ENCODE measurements at places on chromosomes 12 and 14. TPM values are rescaled to one million over a fixed set of nuclear protein-coding genes. Genes with fewer than 3 reads are reported as not detected.

- no peak for DNase-seq
These were observed 251.3 kb upstream of the RPL10L start for GRCh38 chr14:46902837-46903236.

DNA sequence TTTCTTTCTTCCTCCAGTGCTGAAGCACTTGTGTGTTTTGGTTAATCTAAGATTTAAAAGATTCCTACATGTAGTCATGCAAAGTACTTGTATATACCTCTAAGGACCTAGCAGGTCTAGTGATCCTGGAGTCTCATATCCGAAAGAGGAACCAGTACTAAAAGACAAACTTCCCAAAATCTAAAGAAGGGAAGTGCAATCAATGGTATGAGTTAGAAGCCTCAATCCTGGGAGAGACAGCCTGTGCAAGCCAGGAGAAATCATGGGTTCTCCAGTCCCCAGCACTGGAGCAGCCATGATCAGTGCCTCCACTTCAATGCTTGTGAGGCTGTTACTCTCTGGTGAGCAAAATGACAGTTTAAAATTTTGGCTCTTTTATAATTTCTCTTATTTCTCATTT lies 277.4 kb downstream of the DAD1 start:
- DNase-seq: no peak

GRCh38 chr14:95413289-95414215 lies 93.8 kb upstream of the CLMN start:
- DNase-seq: no peak

DNA sequence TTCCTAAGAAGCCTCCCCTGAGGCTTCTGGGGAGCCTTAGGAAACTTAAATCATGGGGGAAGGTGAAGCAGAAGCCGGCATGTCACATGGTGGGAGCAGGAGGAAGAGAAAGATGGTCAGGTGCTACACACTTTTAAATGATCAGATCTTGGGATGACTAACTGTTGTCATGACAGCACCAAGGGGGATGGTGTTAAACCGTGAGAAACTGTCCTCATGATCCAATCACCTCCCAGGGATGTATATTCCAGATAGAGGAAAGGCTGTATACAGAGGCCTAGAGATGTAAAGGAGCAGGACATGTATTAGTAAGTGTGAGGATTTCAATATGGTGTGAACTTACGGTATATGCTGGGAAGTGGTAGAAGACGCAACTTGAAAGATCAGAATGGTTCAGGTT lies 121.1 kb downstream of the CAND1 start:
- DNase-seq: no peak

- peak; percentile 95 for DNase-seq
These were observed at the start of gene DAAM1 for GRCh38 chr14:59188461-59189090. Gene DAAM1, plus strand, starts transcription at chr14:59188667. Its CDS starts 74,811 bp downstream, at chr14:59263478.

GRCh38 chr12:131920902-131921840 lies 7.9 kb upstream of the PUS1 start:
- DNase-seq: no peak

- DNase-seq: no peak
These were observed 5.9 kb downstream of the RNASE8 start for GRCh38 chr14:21063479-21063878.

DNA sequence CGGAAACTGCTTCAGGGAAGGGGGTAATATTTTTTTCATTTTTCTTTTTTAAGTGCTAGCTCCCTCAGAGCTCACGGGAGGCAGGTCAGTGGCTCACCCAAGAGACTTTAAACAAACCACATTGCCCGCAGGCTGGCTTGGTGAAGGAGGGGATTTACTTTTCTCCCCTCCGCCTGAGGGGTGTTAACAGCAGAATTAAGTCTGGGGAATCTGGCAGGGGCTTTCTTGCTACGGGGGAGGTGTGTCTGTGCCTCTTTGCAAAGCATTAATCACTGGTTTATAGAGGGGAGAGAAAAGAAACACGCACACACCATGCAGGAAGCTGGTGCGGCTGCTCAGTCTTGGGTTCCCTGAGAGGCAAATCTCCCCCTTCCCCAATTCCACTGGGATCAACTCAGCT lies 26.2 kb upstream of the TBX3 start:
- no peak for DNase-seq

GRCh38 chr14:45133683-45134050 lies 614 bp downstream of the FKBP3 start:
- DNase-seq: no peak

DNA sequence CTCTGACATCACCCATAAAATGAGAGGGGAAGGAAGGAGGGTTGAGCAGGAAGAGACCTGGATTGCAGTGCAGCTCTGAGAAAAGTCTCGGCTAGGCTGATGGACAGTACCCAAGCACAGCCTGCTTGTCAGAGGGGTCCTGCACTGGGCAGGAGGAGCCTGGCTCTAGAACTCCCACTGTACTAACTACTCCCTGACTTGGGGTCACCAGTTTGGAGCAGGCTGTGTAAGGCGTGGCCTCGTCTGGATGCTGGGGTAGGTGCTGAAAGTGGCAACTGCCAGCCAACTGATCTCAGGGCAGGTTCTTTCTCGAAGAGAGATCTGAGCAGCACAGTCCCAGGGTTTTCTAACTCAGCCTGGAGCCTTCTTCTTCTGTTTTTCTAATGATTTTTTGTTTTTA lies 176.3 kb downstream of the ATP23 start:
- DNase-seq: no peak

The RNASE1 gene
- 0.55 TPM for polyA plus RNA-seq

The TESPA1 gene
- polyA plus RNA-seq: not detected

The TPH2 gene
- polyA plus RNA-seq: not detected

The SLC5A8 gene
- not detected for polyA plus RNA-seq

The CD27 gene
- not detected for polyA plus RNA-seq

Measured in A549 (cell line).